ENCODE measurements at places on chromosomes 2 and 18. TPM values are rescaled to one million over a fixed set of nuclear protein-coding genes. Genes with fewer than 3 reads are reported as not detected.

Gene XRCC5
- total RNA-seq = 291 TPM

Gene IL36RN
- 0.84 TPM for total RNA-seq

- H3K27me3 ChIP-seq = no peaks in the 10 kb centered on the region
- no peaks in the 10 kb centered on the region for H3K4me1 ChIP-seq
- no peak overlapping the region for H3K27ac ChIP-seq
- DNase-seq = no peak
Measured at GRCh38 chr18:76914796-76915195, 92.4 kb downstream of the ZNF236 start.

DNA sequence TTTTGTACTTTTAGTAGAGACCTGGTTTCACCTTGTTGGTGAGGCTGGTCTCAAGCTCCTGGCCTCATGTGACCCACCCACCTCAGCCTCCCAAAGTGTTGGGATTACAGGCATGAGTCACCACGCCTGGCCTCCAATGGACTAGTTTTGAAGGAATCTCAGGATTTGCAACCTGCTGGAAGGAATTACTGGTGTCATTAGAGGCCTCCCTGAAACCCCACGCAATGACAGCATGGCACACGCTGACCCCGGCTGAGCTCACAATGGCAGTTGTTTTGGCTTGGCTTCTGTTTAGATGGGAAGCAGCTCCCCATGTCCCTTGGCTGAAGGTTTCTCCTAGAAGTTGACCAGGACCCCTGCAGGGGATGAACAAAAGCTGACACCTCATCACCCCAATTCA lies 23.1 kb upstream of the COPS8 start:
- H3K27me3 ChIP-seq = no peaks in the 10 kb centered on the region
- DNase-seq = no peak
- no peak overlapping the region for H3K4me3 ChIP-seq
- peaks cover 32% of the 10 kb centered on the region for H3K4me1 ChIP-seq

DNA sequence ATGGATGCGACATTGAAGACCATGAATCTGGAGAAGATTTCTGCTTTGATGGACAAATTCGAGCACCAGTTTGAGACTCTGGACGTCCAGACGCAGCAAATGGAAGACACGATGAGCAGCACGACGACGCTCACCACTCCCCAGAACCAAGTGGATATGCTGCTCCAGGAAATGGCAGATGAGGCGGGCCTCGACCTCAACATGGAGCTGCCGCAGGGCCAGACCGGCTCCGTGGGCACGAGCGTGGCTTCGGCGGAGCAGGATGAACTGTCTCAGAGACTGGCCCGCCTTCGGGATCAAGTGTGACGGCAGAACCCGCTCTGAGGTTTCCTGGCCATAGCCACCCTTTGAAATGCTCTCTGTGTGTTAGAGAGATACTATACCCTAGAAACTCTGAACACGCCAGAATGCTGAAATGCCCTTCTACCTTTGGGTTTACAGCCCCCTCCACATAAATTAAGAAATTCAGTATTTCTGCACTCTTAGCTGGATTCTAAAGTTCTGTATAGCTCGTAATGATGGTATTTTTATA lies 659 bp downstream of the CHMP1B start:
- H3K4me1 ChIP-seq = peaks cover 28% of the 10 kb centered on the region
- H3K36me3 ChIP-seq = no peaks in the 10 kb centered on the region
- no peak for DNase-seq
- no peaks in the 10 kb centered on the region for H3K27me3 ChIP-seq

- H3K4me1 ChIP-seq = no peaks in the 10 kb centered on the region
- H3K27ac ChIP-seq = no peak overlapping the region
- H3K4me3 ChIP-seq = no peak overlapping the region
Measured at GRCh38 chr2:225010804-225011203, 31.5 kb downstream of the DOCK10 start.

GRCh38 chr2:12236136-12236844 lies 480.4 kb upstream of the TRIB2 start:
- peak overlapping the region; percentile 94 for H3K27ac ChIP-seq
- peaks cover 38% of the 10 kb centered on the region for H3K4me1 ChIP-seq
- no peak for DNase-seq
- no peaks in the 10 kb centered on the region for H3K27me3 ChIP-seq
- no peaks in the 10 kb centered on the region for H3K36me3 ChIP-seq

- H3K36me3 ChIP-seq = no peaks in the 10 kb centered on the region
- peaks cover 1% of the 10 kb centered on the region for H3K27me3 ChIP-seq
- no peak overlapping the region for H3K4me3 ChIP-seq
- no peak overlapping the region for H3K27ac ChIP-seq
- DNase-seq = no peak
Measured at GRCh38 chr2:4047961-4048891, 344.9 kb downstream of the DCDC2C start.

- no peak overlapping the region for H3K27ac ChIP-seq
- H3K4me3 ChIP-seq = no peak overlapping the region
- H3K27me3 ChIP-seq = no peaks in the 10 kb centered on the region
- peaks cover 10% of the 10 kb centered on the region for H3K4me1 ChIP-seq
Measured at GRCh38 chr2:119253114-119253702, 29.6 kb downstream of the STEAP3 start.

DNA sequence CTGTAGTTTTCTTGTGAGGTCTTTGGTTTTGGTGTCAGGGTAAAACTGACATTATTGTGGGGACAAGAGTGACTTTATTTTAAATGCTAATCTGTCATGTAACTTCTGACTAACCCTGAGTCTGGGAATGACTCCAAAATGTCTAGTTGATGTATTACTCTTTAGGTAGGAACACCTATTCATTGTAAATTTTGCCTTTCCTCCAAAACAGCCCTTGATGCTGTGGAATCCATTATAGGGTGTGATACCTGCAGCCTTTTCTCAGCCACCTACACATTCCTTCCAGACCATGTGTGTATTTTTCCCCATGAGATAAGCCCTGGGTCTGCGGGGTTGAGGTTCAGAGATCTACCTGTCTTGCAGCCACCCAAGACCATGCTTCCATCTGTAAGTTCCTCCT lies 4.1 kb upstream of the PRR30 start:
- H3K36me3 ChIP-seq = no peaks in the 10 kb centered on the region
- no peak overlapping the region for H3K4me3 ChIP-seq
- H3K27me3 ChIP-seq = peaks cover 20% of the 10 kb centered on the region
- H3K27ac ChIP-seq = no peak overlapping the region
- H3K4me1 ChIP-seq = no peaks in the 10 kb centered on the region
